ENCODE measurements at places on chromosomes 3 and 15. TPM values are rescaled to one million over a fixed set of nuclear protein-coding genes. Genes with fewer than 3 reads are reported as not detected.

Gene BDH1
- 12.4 TPM for total RNA-seq

- H3K27ac ChIP-seq = no peak overlapping the region
- H3K4me3 ChIP-seq = no peak overlapping the region
- no peak for DNase-seq
Measured at GRCh38 chr3:135243616-135244015, 448.6 kb downstream of the EPHB1 start.

DNA sequence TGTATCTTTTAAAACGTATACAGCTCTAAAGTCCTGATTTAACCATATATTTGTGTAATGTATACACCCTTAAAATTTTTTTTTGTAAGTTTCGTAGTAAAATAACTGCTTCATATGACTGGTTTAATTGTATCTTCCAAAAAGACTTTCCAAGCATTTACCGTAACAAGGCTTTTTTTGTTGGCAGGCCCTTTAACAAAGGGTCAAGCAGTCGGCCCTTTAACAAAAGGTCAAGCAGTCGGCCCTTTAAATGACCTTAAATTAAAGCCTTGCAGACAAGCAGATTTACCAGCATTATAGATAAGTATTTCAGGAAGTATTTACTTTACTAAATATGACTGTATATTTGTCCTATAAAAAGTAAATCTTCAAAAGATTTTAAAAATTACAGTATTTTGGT lies 28.1 kb downstream of the TSC22D2 start:
- H3K27ac ChIP-seq = no peak overlapping the region
- H3K27me3 ChIP-seq = no peaks in the 10 kb centered on the region
- no peak overlapping the region for H3K4me3 ChIP-seq
- DNase-seq = no peak
- peaks cover 6% of the 10 kb centered on the region for H3K4me1 ChIP-seq

- H3K27me3 ChIP-seq = no peaks in the 10 kb centered on the region
- no peak overlapping the region for H3K27ac ChIP-seq
- no peak for DNase-seq
- no peaks in the 10 kb centered on the region for H3K4me1 ChIP-seq
Measured at GRCh38 chr15:48112242-48112641, 8.5 kb upstream of the SLC24A5 start.

Gene SMAD6
- total RNA-seq = 159 TPM

Gene KBTBD13
- not detected for total RNA-seq

GRCh38 chr3:153903430-153903829 lies 217.8 kb upstream of the ARHGEF26 start:
- H3K27ac ChIP-seq = no peak overlapping the region
- H3K4me3 ChIP-seq = no peak overlapping the region
- no peaks in the 10 kb centered on the region for H3K4me1 ChIP-seq
- DNase-seq = no peak
- no peaks in the 10 kb centered on the region for H3K36me3 ChIP-seq
- H3K27me3 ChIP-seq = no peaks in the 10 kb centered on the region

DNA sequence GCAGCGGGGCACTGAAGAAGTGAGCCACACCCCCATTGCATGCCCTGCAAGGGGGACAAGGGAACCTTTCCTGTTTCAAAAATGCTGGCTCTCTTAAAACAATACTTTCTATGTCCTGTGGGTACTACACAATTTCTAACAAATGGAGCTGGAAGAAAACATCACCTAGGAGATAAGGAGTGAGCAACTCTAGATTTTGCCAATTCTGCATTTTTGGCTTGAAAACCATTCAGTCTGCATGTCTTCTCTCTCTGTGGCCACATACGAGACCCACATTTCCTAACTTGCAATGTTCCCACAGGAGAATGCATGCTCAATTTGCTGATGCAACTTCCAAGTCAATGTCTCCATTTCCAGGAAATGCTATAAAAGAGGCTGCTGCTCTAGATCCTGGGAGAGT lies 662.0 kb downstream of the SQOR start:
- DNase-seq = no peak
- H3K27me3 ChIP-seq = no peaks in the 10 kb centered on the region
- H3K27ac ChIP-seq = no peak overlapping the region
- no peaks in the 10 kb centered on the region for H3K36me3 ChIP-seq
- no peaks in the 10 kb centered on the region for H3K4me1 ChIP-seq
